Dermis lymphatic vessel endothelial cell (primary cell): ENCODE measurements at places on chromosomes 13 and 19. TPM values are rescaled to one million over a fixed set of nuclear protein-coding genes. Genes with fewer than 3 reads are reported as not detected.

The CATSPERD gene
- not detected in 2 replicates for total RNA-seq

The KLK1 gene
- total RNA-seq = not detected in 2 replicates

The EDDM13 gene
- total RNA-seq = 1.4 and 3.7 TPM in 2 replicates

The PSPC1 gene
- 53.5 and 68.8 TPM in 2 replicates for total RNA-seq

The KCTD12 gene
- total RNA-seq = 367 and 641 TPM in 2 replicates

The CXCL17 gene
- not detected in 2 replicates for total RNA-seq

The OLFM2 gene
- total RNA-seq = 0.34 and 0.98 TPM in 2 replicates

The ZNF285 gene
- 1.5 TPM in 2 replicates for total RNA-seq

The C19orf85 gene
- total RNA-seq = not detected in 2 replicates

The CTXN1 gene
- total RNA-seq = 0.33 and 0.77 TPM in 2 replicates

The KIR2DL1 gene
- not detected in 2 replicates for total RNA-seq

The SLC25A41 gene
- total RNA-seq = not detected in 2 replicates

The CGB5 gene
- total RNA-seq = not detected in 2 replicates

The HS6ST3 gene
- under 0.01 TPM in 1 of 2 replicates, not detected in the other for total RNA-seq

The ZNF284 gene
- total RNA-seq = 2.9 and 3.1 TPM in 2 replicates

The B3GNT8 gene
- total RNA-seq = 2.7 and 3.5 TPM in 2 replicates

The RBM26 gene
- total RNA-seq = 13.8 and 20.9 TPM in 2 replicates

The RASA3 gene
- 26.3 and 37.4 TPM in 2 replicates for total RNA-seq

The SYNGR4 gene
- total RNA-seq = not detected in 2 replicates

The PSG1 gene
- not detected in 2 replicates for total RNA-seq

The CASP14 gene
- not detected in 2 replicates for total RNA-seq

The COX6B2 gene
- not detected in 2 replicates for total RNA-seq

The ADAMTSL5 gene
- not detected in 2 replicates for total RNA-seq

The ZNF229 gene
- 1.5 and 5.4 TPM in 2 replicates for total RNA-seq

The KCNC3 gene
- 0.33 and 0.43 TPM in 2 replicates for total RNA-seq

The PABPC3 gene
- 0.09 and 0.11 TPM in 2 replicates for total RNA-seq

The IGFL2 gene
- total RNA-seq = not detected in 2 replicates

The ARHGAP33 gene
- 0.95 and 1.4 TPM in 2 replicates for total RNA-seq

The OR7D2 gene
- not detected in 2 replicates for total RNA-seq

The MEX3D gene
- total RNA-seq = 44.1 and 48.3 TPM in 2 replicates

The NPAS1 gene
- total RNA-seq = under 0.01 TPM in 1 of 2 replicates, not detected in the other

The IRGC gene
- not detected in 2 replicates for total RNA-seq

The FAM216B gene
- not detected in 2 replicates for total RNA-seq

The TMC4 gene
- 0.34 and 0.54 TPM in 2 replicates for total RNA-seq

The SHANK1 gene
- total RNA-seq = not detected in 2 replicates

The LYPD5 gene
- 0.22 and 0.43 TPM in 2 replicates for total RNA-seq

The POGLUT2 gene
- 13.9 and 18.0 TPM in 2 replicates for total RNA-seq

The RETN gene
- not detected in 2 replicates for total RNA-seq

The ZNF93 gene
- 3.0 and 3.4 TPM in 2 replicates for total RNA-seq

The DIRAS1 gene
- 0.17 and 0.33 TPM in 2 replicates for total RNA-seq

The PGPEP1 gene
- 19.6 and 21.7 TPM in 2 replicates for total RNA-seq

The ZNF563 gene
- 1.2 and 2.0 TPM in 2 replicates for total RNA-seq

The TEX101 gene
- not detected in 2 replicates for total RNA-seq

The SEMA6B gene
- 27.9 and 41.9 TPM in 2 replicates for total RNA-seq

The CBLC gene
- total RNA-seq = not detected in 2 replicates

The OSCAR gene
- not detected in 2 replicates for total RNA-seq

The FFAR1 gene
- not detected in 2 replicates for total RNA-seq

The KLHL1 gene
- not detected in 2 replicates for total RNA-seq

The TEX26 gene
- total RNA-seq = not detected in 2 replicates
